ENCODE measurements at places on chromosomes 12 and 14.

GRCh38 chr12:13369474-13370056, 173.0 kb downstream of the EMP1 start:
- no peak for DNase-seq

DNA sequence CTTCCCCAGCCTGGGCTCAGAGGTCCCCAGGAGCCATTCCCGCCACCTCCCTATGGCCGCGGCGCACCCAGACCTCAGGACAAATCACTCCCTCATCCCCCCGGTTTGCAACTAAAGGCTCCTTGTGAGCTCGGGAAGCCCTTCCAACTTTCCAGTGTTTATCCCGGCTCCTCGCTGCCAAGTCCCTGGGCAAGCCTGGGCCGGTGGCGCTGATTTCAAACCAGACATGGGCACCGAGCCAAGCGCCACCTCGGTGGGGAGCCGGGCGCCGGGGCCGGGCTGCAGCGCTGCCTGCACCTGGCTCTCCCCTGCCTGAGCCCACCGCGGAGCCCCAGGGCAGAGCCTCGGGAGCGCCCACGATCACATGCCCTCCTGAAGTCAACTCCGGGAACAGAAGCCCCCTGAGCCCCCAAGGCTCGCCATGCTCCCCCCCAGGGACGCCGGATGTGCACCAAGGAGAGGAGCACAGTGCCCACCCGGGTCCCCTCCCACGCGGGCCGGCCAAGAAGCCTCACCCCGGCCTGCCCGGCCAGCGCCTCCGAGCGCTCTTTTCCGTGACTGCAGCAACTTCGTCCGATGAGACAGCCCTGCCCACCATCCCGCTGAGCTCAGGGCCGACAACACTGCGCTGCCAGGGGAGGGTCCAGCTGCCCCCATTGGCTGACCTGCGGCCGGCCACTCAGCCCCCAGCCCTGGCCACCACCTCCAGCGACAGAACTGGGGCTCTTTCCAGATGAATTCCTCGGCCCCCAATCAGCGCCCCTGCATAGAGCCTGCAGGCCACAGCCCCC, 50.0 kb downstream of the NCOR2 start:
- DNase-seq: peak; percentile 65

DNA sequence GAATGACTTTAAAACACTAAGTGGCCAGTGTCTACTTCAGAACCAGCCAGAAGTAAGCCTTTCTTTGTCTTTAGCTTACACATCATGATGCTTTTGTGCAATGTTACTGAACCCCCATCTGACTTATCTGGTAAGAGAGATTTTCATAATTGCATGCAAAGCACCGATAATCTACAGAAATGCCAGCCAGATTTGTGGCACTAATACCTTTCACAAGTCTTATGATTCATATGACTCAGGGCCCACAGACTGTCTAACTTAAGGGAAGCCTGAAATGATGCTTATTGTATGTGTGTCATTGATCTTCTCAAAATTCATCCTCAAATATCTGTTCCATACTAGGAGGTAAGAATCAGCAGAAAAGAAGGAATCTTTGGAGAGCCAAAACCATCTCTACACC, 18.0 kb downstream of the IGF1 start:
- no peak for DNase-seq

DNA sequence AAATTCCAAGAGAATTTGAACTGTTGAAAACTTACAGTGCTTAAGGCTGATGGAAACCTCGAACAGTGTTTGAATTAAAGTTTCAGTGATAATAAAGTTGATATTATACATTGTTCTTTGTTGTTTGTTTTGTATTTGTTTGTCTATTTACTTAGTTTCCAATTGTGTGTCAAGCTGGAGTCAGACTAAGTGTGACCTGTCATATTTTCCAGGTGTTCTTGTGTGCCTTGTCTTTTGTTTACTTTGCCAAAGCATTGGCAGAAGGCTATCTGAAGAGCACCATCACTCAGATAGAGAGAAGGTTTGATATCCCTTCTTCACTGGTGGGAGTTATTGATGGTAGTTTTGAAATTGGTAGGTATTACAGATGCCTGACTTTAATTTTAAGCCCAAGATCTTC, 6.0 kb downstream of the SLCO1C1 start:
- DNase-seq: no peak

- DNase-seq: no peak
Observed at GRCh38 chr12:39712334-39712733, 92.7 kb upstream of the ABCD2 start.

Data from fibroblast of villous mesenchyme (primary cell).